GM12878 (cell line): ENCODE measurements at places on chromosomes 13 and 19.

- no peak for DNase-seq
These were observed 3.5 kb upstream of the OBI1 start for GRCh38 chr13:78662467-78662866.

GRCh38 chr13:103976371-103976770, 910.2 kb upstream of the SLC10A2 start:
- DNase-seq, result no peak

DNA sequence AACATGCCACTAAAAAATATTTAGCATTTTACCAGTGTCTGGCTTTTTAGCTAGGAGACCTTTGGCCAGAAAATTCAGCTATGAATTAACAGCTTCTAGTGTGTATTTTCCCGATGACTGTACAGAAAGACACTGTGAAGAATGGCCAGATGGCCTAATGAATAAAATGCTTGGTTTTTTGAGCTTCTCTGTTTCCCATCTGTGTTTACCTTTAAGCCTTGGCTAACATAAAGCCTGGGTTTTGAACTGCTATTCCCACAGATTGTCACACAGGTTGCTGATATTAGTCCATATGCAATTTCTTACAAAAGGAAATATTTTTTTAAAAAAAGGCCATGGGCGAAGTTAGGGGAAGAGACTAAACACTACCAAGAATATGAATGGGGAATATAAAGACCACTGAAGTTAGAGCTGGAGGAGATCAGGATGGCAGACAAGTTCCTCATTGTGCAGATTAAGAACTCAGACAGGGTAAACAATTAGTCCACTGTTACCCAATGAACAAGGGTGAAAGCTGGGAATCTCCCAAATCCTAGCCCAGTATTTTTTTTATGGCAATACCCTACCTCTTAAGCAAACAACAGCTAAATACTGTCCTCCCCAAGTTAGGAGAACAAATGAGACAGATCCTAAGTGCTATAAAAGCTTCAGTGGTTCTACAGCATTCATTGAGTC, 95.1 kb downstream of the DCT start:
- no peak for DNase-seq

DNA sequence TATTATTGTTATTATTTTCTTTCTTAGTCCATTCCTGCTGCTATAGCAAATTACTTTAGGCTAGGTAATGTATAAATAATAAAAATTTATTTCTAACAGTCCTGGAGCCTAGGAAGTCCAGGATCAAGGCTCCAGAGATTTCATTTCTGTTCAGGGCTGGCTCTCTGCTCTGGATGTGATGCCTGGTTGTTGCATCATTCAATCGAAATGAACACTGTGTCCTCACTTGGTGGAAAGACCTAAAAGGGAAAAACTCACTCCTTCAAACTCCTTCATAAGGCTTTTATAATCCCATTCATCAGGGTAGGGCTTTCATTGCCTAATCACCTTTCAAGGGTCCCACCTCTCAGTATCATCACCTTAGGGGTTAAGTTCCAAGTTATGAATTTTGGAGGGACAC, 395.0 kb downstream of the EFNB2 start:
- DNase-seq, result no peak

- DNase-seq, result no peak
These were observed 86.4 kb downstream of the SOX1 start for GRCh38 chr13:112153364-112153763.

DNA sequence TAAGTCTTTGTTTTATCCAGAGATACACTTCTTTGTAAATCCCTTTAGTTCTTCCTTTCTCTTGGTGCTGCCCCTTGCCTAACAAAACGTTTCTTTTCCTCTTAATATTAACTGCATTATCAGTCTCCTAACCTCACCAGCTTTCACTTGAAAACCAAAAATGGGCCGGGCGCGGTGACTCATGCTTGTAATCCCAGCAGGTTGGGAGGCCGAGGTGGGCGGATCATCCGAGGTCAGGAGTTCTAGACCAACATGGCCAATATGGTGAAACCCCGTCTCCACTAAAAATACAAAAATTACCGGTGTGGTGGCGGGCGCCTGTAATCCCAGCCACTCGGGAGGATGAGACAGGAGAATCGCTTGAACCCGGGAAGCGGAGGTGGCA, 329.8 kb upstream of the MIR17HG start:
- DNase-seq, result no peak

GRCh38 chr13:41411522-41411921, 45.8 kb upstream of the RGCC start:
- no peak for DNase-seq

- no peak for DNase-seq
These were observed 102.3 kb downstream of the STOML3 start for GRCh38 chr13:38888309-38888708.

DNA sequence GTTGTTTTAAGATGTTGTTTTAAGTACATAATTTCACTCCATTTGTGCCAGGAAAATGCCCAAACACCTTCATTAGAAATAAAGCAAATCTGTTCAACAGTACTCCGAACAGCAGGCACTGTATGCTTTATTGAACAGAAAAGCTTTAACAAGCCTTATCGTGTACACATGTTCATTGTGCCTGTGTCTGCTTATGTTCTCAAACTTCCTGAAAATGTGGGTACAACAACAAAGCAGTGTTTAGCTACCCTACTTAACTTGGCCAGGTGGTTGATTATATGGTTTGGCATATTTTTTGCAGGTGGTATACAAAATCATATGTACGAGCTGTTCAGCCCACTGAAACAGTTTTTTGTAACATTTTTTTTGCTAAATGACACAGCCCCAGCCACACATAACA, 718.0 kb downstream of the DACH1 start:
- DNase-seq, result no peak

DNA sequence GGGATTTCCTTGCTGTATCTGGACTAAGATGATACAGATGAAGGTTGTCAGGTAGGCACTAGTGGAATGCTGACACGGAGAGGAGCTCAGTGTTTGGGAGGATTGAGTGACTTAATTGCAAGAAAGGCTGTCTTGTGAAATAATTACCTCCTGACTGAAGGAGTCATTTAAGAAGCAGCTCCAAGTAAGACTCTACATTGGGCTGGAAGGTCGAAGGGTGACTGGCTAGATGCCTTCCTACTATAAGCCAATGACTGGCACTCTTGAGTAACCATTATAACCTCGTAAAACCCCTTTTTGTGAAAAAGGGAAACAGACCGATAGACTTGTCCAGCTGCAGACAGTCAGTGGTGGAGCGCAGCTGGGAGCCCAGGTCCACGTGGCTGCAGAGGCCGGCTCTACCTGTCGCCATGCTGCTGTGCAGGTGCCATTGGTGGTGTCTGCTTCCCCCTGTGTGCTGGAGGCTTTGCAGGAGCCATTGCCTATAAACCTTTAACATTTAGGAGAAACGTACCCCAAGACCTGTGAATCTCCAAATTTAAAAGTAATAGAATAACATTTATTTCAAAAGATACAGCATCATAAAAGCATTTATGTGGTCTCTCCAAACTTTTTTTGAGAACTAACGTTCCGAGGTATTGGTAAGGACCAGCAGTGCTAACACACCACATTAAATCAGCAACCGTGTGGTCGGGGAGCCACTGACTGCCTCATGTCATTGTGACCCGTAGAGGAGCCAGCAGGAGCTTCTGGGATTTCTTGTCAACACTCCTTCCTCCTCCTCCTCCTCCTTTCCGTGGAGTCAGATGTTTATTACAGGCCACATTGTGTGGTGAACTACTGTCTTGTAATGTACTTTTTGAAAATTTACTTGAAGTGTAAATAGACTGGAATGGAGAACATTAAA, 80.4 kb upstream of the TEX29 start:
- no peak for DNase-seq
